Activated T-cell treated with anti-CD3 and anti-CD28 coated beads for 48 hours (primary cell): ENCODE measurements at places on chromosomes 5 and 9.

DNA sequence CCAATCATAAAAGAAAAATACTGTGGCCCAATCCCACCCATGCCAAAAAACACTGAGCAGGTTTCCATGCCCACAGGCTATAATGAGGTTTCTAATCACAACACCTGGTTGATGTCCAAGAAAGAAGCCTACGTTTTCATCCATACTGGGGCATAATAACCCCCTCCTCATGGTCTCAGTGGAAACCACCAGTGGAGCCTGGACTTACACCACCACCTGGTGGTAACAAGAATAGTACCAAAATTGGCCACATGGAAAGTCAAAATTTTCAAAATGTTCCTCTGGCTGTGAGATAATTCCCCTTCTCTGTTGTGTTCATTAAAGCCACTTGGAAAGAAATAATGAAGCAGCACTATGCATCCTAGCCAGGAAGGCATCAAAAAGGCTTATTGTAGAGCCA is 687.3 kb upstream of the ST8SIA4 start:
- DNase-seq = no peak

- DNase-seq = no peak
Observed at GRCh38 chr5:22293147-22293546, 560.0 kb downstream of the CDH12 start.

GRCh38 chr9:137445275-137445807 is 4.2 kb upstream of the ENTPD8 start:
- peak; percentile 79 for DNase-seq

DNA sequence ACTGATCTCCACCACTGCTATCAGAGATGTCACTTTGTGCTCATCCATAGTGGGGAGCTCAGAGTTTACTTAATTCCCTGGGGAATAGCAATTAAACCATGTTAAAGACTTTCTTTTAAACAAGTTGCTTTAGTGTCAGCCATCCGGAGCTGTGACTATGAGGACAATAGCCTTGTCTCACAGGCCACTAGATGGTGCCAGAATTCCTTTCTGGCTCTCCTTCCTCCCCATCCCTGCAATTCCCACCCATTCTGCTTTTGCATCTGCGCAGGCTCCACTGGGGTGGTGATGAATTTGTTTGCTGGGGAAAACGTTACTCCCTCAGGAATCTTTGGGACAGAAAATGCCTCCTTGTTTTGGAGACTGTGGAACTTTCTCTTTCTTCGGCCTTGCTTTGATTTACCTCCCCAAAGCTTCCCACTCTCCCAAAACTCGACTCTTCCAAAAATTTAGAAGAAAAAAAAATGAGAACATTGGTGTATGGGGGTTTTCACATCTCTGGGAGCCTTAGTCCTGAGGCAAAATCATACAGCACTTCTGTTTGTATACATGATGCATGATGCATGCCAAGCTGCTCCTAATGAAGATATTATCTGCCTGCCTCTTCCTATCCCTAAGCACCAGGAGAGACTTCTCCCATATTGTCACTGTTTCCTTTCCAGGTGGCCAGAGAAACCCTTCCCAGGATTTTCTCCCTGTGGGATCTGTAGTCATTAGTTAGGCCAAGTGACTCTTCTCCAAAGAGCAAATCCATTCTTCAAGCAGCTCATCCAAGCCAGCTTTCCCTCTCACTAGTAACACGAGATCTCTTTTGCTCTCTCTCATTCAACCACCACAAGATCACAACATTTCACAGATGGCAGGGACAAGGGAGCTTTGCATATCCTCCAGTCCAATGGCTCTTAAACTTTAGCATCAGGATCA is 466.1 kb downstream of the TLR4 start:
- no peak for DNase-seq

GRCh38 chr9:14131356-14132088 is 182.4 kb downstream of the NFIB start:
- no peak for DNase-seq

- no peak for DNase-seq
Observed at GRCh38 chr9:78366827-78367226, 69.9 kb downstream of the PSAT1 start.

DNA sequence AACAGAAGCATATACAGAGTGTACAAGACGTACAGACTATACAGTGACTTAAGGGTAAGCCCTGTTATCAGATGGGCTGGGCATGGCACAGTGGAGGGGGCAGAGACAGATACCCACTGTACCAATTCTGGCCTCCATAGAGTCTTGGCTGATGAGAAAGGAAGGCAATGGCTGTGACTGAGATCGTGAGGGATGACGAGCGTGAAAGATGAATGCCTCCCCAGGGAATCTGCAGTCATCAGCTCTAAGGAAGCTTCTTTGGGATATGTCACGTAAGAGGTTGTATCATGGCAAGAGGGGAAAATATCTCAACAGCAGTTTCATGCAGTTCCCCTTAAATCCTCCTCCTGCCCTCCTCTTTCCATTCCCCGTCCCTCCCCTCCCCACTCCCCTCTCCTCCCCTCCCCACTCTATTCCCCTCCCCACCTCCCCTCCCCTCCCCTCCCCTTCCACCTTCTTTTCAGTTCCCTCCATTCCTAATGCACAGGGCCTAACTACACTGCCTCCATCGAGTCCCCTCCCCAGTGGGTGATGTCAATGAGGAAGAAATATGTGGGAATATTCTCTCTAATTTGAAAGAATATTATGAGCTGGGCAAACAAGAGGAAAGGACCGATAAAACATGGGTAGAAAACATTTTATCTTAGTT is 226.4 kb upstream of the DAP start:
- DNase-seq = no peak

DNA sequence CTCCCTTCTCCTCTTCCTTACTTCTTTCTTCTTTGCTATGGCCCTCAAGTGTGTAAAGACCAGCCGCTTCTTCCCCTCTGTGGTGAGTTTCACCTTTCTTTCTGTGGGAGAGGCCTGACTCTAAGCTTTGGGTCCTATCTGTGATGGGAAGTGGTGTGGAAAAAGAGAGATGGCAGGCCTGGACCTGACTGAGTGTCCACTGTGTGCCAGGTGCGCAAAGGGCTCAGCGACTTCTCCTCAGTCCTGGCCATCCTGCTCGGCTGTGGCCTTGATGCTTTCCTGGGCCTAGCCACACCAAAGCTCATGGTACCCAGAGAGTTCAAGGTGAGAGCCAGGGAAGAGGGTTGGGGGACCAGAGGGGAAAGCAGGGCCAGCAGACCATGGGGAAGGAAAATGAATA is 5.9 kb downstream of the SLC4A9 start:
- DNase-seq = no peak

GRCh38 chr5:143819716-143820115 is 7.8 kb downstream of the HMHB1 start:
- DNase-seq = no peak

DNA sequence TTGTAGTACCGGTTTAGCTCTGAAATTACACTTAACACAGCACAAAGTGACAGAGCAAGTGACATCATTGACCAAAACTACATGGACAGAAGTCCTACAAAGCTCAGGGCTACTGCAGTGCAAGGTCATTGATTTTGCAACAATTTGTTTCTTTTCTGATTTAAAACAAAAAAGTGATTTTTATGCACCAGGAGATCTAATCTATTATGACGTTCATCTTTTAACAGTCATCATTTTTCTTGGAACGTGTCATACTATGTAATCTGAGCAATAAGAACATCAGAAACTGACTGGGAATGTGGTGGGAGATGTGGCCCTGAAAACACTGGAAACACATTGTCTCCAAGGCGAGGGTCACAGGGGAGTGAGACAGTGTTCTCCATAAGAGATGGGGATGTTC is 17.4 kb upstream of the ZFAND5 start:
- DNase-seq = no peak

DNA sequence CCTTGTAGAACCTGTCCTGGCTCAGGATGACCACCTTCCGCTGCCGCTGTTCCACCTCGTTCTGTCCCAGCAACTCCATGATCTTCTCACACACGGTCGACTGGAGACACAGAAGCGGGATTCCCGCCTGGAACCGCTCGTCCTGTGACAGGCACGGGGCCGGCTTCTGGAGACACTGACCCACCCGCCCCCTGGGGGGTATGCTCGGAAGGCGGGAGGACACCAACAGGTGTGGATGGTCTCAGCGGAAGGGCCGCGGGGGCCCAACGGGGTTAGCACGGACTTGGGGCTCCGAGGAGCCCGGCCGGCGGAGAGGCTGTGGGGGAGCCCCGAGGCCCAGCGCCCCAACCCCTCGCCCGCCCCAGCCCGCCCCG is 530 bp downstream of the UCK1 start:
- peak; percentile 15 for DNase-seq

- no peak for DNase-seq
Observed at GRCh38 chr9:121691890-121692289, 40.5 kb downstream of the DAB2IP start.

DNA sequence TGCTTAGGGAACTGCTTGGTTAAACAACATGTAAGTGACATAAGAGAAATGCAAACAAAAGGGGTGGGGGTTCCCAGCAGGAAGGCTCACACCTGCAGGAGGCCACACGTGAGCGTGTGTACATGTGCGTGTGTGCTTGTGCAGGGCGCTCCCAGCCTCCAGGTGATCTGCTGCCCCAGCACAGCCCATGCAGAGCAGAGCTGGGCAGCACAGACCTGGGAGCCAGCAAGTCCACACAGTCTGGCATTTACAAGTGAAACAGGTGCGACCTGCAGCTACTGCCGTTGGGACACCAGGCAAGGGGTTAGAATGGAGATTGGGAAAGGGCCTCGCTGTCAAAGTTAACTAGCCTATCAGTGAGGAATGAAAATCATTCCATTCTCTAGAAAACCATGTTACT is 41.8 kb downstream of the GRAMD2B start:
- DNase-seq = no peak

GRCh38 chr5:62771341-62771740 is 192.7 kb downstream of the LRRC70 start:
- DNase-seq = no peak

GRCh38 chr5:43156388-43156787 is 35.6 kb upstream of the NIM1K start:
- DNase-seq = no peak

- no peak for DNase-seq
Observed at GRCh38 chr5:161235569-161235968, 311.0 kb downstream of the GABRB2 start.

- DNase-seq = no peak
Observed at GRCh38 chr9:116323012-116323411, 169.4 kb downstream of the PAPPA start.

- DNase-seq = no peak
Observed at GRCh38 chr5:107682533-107682932, 11.8 kb upstream of the EFNA5 start.

DNA sequence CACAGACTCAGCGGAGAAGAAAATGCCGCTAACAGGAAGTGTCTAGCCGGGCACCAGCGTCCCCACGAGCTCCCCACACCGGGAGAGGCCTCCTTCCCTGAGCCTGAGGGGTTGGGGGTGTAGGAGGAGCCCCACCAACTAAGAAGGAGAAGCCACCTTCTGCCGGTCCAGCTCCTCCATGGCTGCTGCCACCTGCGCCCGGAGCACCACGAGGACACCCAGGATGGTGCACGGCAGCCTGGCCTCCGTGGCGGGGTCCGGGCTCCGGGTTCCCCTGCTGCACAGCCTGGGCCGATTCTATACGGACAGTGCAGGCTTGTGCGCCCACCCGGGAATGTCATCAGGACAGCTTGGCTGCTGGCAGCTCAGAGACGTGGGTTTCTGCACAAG is 297 bp downstream of the LCN8 start:
- no peak for DNase-seq

GRCh38 chr5:75753182-75753581 is 35.9 kb upstream of the POC5 start:
- DNase-seq = no peak

DNA sequence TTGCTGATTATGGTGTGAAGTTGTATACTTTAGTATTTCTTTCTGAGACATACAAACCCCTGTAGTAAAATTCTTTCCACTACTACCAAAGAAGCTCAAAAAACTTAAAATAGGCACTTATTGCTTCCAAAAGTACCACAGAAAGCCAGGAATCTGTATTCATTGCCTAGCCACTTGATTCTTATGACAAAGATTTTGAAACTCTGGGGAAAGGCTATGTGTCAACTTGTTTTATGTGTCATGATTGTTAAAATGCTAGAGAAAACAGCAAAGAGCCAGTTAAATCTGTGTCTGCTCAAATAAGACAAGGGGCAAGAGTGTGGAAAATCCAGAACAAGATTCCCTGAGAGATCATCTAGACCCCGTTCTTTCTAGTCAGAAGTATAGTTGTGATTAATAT is 6.0 kb downstream of the KIF2A start:
- no peak for DNase-seq

GRCh38 chr9:503881-504852 is 289.5 kb downstream of the DOCK8 start:
- DNase-seq = peak; percentile 76

DNA sequence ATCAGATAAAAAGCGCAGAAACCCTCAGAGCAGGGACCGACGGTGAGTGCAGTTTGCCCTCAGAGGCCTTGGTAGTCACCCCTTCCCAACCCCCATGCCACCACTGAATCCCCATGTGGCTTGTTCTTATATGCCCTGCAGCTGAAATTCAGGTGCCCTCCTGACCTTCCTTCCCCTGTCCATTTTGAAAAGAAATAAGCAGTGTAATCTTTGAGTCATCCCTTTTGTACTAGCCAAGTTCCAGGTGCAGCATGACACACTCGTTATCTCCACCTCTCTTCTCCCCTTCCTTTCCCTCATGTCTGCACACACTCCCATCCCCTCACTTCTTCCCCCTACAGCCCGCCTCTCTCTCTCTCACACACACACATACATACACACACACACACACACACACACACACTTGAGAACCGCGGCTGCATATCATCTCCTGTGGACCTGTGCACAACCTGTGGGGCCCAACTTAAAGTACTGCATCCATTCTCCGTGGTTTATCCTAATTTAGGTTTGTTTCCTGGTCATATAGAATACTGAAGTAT is 53.1 kb downstream of the SYK start:
- DNase-seq = no peak

DNA sequence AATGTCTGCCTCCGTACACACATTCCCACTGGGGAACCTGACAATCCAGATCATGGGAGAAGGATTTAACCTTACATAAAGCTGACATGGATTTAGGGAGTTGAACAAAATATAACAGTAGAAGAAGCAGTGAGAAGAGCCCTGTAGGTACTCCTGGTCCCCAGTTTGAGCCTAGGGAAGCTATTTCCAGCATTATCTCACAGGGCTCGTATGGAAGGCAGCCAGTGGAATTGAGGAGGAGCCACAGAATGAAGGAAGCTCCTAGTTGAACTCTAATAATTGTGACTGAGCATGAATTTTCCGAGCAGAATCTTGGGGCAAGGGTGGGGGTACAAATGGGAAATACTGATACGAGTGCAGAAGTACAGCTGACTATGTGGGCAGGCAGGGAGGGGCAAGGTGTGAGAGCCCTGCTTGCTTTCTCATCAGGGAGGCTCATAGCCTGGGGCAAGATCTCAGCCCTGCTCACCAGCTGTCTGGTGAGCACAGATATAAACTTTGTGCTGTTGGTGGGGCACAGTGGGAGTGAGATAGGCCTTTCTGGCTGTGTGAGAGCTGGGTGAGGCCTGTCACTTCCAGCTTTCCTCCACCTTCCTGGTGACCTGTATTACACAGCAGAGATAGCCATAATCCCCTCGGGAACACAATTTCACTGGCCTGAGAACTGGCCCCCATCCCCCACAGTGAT is 290.7 kb upstream of the IL12B start:
- DNase-seq = no peak

GRCh38 chr5:67992923-67993322 is 222.6 kb upstream of the PIK3R1 start:
- DNase-seq = no peak
